Colonic mucosa (tissue), 4 donors: ENCODE measurements at places on chromosomes 13 and 19. TPM values are rescaled to one million over a fixed set of nuclear protein-coding genes. Genes with fewer than 3 reads are reported as not detected.

- no peaks in the 10 kb centered on the region for H3K4me1 ChIP-seq
- H3K4me3 ChIP-seq: no peak overlapping the region
- no peaks in the 10 kb centered on the region for H3K27me3 ChIP-seq
- no peak for DNase-seq
- no peaks in the 10 kb centered on the region for H3K36me3 ChIP-seq
Measured at GRCh38 chr19:44850641-44851109, 4.6 kb downstream of the NECTIN2 start.

- no peaks in the 10 kb centered on the region for H3K4me1 ChIP-seq
- DNase-seq: no peak
- no peak overlapping the region for H3K27ac ChIP-seq
- no peaks in the 10 kb centered on the region for H3K27me3 ChIP-seq
Measured at GRCh38 chr13:95136638-95137037, 164.6 kb downstream of the ABCC4 start.

DNA sequence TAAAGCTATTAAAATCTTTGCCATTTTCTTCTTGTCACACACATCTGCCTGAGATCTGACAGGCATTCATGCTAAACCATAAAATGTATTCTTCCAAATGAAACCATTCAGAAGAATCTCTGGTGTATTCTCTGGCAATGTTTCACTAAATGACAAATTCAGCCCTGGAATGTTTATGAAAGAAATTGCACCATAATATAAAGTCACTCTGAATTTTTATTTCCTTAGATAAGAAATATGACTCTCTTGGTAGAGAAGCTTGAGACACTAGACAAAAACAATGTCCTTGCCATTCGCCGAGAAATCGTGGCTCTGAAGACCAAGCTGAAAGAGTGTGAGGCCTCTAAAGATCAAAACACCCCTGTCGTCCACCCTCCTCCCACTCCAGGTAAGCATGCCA is 14.3 kb downstream of the OLFM4 start:
- H3K36me3 ChIP-seq: no peaks in the 10 kb centered on the region
- H3K27ac ChIP-seq: no peak overlapping the region
- H3K4me1 ChIP-seq: no peaks in the 10 kb centered on the region
- DNase-seq: no peak
- H3K27me3 ChIP-seq: no peaks in the 10 kb centered on the region

DNA sequence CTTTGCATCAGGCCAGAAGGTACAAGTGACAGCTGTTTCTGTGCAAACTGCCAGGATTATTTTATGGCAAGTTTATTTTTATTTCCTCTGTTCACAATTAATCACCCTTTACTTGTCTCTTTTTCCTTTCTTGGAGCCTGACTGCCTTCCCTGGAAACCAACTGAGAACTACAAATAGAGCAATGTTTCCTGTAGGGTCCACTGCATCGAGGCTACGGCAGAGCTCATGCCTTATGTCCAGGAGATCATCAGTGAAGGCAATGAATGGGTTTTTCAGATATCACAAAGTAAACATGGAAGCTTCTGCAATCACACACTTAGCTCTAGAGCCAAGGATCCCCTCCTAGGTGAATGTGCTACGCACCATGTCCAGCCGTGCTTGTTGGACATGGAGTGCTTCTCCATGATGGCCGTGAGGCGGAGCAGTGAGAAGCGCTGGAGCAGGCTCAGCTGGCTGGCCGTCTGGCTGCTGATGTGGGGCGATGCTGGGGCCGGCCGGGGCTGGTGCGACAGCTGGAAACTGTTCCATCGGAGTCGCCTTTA is 110.9 kb downstream of the KL start:
- H3K4me3 ChIP-seq: no peak overlapping the region
- H3K4me1 ChIP-seq: no peaks in the 10 kb centered on the region
- no peaks in the 10 kb centered on the region for H3K27me3 ChIP-seq
- no peaks in the 10 kb centered on the region for H3K36me3 ChIP-seq
- DNase-seq: no peak

- no peaks in the 10 kb centered on the region for H3K27me3 ChIP-seq
- DNase-seq: peak; percentile 52
- no peaks in the 10 kb centered on the region for H3K36me3 ChIP-seq
- H3K27ac ChIP-seq: peak overlapping the region; percentile 8
- H3K4me3 ChIP-seq: peak overlapping the region; percentile 50
- no peaks in the 10 kb centered on the region for H3K4me1 ChIP-seq
Measured at GRCh38 chr19:53158119-53158656, 665 bp downstream of the ZNF347 start.

GRCh38 chr13:27403203-27403678 is 21.2 kb upstream of the GTF3A start:
- no peaks in the 10 kb centered on the region for H3K27me3 ChIP-seq
- H3K36me3 ChIP-seq: no peaks in the 10 kb centered on the region
- H3K4me3 ChIP-seq: no peak overlapping the region
- H3K4me1 ChIP-seq: peaks cover 8% of the 10 kb centered on the region

GRCh38 chr13:73608711-73609485 is 525.3 kb downstream of the KLF12 start:
- H3K4me1 ChIP-seq: no peaks in the 10 kb centered on the region
- no peak overlapping the region for H3K27ac ChIP-seq
- no peak for DNase-seq
- H3K27me3 ChIP-seq: no peaks in the 10 kb centered on the region
- no peak overlapping the region for H3K4me3 ChIP-seq

Gene MYO16
- total RNA-seq: 0.05 TPM
